Fibroblast of skin of left biceps (primary cell): ENCODE measurements at places on chromosomes 5 and 9.
A peak's percentile ranks its signal among the peaks of the same experiment; 100 is the strongest.

GRCh38 chr5:152094060-152094459, 169.4 kb upstream of the GLRA1 start:
- DNase-seq = no peak

DNA sequence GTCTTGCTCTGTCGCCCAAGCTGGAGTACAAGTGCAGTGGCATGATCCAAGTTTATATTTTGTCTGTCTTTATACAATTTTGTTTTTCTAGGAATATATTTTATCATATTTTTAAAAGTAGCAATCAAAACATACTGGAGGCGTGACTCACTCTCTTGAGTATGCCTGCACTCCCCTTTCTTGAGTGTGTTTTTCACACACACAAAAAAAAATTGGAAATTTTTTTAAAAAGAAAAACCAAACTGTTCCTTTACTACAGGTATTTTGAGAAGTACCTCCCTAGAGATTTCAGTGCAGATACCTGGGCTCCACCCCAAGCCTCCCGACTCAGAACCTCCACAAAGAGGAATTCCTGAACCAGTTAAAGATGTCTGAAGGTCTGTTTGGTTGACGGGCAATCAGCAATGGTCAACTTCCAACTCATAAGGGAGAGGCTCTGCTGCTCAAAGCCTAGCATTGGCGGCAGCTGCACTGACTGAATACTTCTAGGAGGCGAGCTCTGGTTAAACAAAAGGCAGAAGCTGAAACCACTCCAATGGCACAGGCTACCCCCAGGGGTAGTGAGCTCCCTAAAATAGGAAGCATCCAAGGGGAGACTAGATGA, 27.4 kb downstream of the PDE6A start:
- DNase-seq = no peak

DNA sequence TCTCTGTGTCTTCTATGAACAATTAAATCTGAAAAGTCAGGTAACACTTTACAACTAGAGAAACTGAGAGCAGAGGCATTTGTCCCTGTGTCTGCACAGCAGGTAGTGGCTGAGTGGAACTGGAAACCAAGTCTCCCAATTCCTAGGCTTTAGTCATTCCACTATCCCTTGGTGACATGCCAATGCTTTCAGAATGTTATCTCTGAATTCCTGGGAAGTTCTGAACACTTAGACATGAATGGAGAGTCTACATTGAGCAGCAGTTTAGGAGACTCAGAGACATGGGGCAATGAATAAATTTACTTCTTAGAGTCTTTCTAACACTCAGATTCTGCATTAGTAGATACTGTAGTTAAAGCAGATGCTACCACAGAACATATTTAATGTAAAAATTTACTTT, 94.8 kb upstream of the APC start:
- no peak for DNase-seq

GRCh38 chr9:38671748-38672147, 48.2 kb downstream of the FAM240B start:
- no peak for DNase-seq

DNA sequence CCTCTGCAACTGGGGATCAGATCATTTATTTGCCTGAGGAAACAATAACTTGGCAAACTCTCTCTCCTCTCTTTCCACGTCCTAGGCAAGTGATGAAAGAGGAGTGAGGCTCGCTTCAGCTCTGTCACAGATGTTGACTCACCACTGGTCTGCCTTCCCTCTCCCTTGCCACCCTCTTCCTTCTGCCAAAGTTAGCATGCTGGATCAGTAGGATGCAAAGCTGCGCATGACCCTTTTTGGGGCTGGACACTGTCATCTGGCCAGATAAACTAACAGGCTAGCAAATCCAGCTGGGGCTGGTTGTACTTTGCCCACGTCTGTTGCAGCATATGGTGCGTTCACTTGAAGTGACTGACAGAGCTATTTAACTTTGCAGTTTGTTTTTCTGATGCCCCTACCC, 36.2 kb upstream of the SMARCA2 start:
- DNase-seq = peak; percentile 24

GRCh38 chr5:145697251-145697990, 137.7 kb downstream of the PRELID2 start:
- peak; percentile 6 for DNase-seq
